Aorta (tissue), 5 donors: ENCODE measurements at places on chromosomes 5 and 9.
A peak's percentile ranks its signal among the peaks of the same experiment; 100 is the strongest.

DNA sequence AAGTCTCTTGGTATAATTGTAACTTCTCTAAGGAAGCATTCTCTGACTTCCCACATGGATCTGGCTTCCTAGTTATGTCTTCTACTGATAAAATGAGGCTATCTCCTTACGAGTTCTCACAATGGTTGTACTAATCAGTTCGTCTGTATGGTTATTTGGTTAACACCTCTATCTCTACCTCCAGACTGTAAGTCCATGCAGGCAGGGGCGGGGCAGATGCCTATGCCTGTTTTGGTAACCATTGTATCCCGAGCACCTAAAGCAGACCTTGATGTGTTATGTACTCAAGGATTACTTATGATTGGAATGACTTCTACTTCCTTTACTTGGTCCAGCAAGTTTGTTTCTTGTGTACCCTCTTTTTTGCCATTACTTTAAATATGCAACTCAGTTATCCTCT is 125.0 kb upstream of the PITX1 start:
- no peak for DNase-seq

DNA sequence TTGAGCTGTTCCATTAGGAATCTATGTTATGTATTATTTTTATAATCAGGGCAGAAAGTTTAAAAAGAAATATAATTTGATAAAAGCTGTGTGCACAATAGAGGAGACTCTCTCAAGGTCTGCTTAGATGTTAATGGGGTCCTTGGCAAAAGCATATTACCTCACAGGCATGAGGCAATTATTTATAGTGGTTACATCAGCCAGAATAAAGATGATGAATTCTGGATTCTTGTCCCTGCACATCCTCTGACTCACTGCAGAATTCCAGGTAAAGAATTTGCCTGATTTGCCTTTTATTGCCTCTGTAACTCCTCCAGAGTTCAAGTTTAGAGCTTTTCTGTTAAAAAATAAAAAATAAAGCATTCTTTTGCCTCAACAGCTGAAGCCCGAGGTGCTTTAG is 253.6 kb downstream of the MAST4 start:
- no peak for DNase-seq

DNA sequence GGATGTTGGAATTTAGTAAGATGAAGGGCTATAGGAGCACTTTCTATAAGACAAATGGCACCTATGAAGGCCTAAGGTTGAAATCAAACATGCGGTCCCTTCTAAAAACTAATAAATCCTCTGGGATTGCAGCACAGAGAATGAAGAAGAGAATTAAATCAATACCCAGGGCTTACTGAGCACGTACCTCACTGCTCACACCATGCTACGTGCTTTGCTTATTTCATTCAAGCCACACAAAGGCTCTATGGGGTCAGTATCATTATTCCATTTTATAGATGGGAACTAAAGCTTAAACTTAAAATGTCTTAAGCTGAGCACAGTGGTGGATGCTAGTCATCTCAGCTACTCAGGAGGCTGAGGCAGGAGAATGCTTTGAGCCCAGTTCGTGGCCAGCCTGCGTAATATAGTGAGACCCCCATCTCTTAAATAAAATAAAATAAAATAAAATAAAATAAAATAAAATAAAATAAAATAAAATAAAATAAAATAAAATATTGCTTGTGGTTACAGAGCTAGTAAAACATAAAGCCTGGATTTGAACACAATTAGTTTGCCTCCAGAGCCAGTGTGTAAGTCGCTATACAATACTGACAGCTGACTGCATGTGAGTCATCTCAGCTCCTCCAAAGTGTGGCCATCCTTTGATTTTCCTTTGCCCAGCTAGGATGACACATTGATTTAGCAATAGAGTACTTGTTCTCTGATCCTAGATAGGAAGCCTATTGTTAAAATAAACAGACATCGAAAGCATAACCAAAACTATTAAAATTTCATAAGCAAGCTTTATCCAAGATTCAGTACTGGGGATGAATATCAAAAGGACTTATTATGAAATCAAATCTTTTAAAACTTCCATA is 20.9 kb upstream of the DPYSL3 start:
- DNase-seq: no peak

- DNase-seq: no peak
Observed at GRCh38 chr5:15203376-15203775, 296.6 kb upstream of the FBXL7 start.

DNA sequence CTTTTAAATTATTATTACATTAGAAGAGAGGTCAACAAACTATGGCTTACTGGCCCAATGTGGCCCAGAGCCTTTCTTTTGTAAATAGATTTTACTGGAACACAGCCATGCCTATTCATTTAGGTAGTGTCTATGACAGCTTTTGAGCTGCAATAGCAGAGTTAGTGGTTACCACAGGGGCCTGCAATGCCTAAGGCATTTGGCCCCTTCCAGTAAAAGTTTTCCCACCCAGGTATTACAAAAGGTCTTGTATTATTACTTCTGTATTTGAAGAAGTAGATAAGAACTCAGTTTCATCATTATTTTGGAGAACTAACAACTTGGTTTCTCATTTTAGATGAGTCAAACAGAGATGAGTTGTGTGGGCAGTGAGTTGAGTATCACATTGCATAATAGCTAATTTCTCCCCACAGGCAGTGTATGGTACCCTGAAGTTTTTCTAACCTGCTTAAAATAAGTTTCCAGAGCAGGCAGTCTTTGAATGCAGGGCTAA is 9.5 kb downstream of the MTRR start:
- DNase-seq: no peak

DNA sequence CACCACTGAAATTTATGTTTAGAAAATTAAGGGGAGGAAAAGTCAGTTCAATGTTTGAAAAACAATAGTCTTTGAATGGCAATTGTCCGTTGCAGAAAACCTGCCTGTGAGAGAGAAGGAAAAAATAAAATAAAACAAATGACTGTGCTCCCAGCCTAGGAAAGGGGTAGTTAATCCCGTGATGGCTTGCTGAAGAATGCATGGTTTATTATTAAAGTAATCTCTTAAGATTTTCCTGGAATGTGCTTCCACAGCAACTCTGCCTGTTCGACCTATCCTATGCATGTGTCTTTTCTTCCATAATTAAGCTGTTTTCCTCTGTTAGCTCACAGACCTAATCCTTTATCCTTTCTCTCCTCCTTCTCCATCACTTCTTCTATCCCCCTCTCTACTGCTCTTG is 2.4 kb upstream of the DAB2 start:
- no peak for DNase-seq

DNA sequence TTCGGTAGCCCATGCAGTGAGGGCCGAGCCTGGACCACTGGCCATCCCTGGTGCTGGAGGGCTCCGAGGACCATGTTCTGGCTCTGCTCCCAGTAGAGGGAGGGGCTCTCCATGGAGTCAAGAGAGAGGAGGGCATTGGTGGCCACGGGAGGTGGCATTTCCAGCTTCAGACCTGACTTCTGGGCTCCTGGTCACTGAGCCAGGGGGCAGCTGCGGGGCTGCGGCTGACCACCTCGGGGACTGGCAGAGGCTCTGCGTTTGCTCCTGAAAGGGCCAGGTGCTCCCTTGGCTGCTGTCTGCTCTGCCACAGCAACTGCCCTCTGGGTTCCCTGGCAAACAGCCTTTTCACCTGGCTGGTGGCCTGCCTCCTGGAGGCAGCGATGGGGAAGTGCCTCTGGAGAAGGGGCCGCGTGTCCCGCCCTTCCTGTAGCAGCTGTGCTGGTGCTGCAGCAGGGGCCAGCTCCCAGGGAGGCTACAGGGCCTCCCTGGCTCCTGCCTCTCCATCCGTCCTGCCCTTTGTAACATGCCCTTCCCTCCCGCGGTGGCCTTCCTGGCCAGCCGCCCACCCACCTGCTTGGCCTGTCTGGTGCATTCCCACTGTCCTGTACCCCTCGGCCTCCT is 144.6 kb downstream of the CACNA1B start:
- DNase-seq: peak; percentile 63

DNA sequence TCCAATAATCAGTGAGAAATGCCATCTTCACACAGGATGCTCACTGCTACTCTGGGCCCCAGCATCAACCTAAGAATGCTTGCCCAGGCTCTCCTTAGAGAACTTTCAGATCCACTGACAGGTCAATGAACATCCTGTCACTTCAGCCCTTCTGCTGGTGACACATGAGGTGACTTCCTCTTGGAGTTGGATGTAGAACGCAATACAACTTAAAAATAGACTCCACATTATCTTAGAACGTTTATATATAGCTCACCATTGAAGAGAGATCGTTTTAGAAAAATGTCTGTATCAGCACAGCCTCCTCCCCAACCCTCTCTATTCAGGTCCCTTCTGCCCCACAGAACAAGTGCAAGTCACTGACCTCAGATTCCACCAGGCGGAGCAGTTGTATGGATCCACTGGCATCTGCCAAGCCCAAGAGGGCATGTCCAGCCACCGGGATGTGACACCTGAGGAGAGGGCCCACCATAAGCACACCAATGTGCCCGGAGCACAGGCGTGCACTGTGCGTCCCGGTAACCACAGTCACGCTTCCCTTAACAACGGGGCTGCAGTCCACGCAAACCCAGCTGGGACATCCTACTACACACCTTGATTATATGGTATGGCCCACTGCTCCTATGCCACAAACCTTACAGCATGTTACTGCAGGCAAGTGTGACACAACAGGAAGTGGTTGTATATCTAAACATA is 2.9 kb downstream of the DPH7 start:
- DNase-seq: no peak

GRCh38 chr9:33619666-33620404 is 95.8 kb downstream of the ANKRD18B start:
- DNase-seq: no peak
